Progenitor cell of endocrine pancreas (in vitro differentiated cells): ENCODE measurements at places on chromosomes 16 and 17. TPM values are rescaled to one million over a fixed set of nuclear protein-coding genes. Genes with fewer than 3 reads are reported as not detected.

USP10 gene
- total RNA-seq = 124 and 139 TPM in 2 replicates

TSPAN10 gene
- total RNA-seq = 4.0 and 4.4 TPM in 2 replicates

- DNase-seq = no peak
Observed at GRCh38 chr16:7765079-7765550, 432.5 kb downstream of the RBFOX1 start.

- DNase-seq = no peak
Observed at GRCh38 chr16:11042191-11042590, 97.8 kb downstream of the CLEC16A start.

TNP2 gene
- total RNA-seq = not detected in 2 replicates

DNA sequence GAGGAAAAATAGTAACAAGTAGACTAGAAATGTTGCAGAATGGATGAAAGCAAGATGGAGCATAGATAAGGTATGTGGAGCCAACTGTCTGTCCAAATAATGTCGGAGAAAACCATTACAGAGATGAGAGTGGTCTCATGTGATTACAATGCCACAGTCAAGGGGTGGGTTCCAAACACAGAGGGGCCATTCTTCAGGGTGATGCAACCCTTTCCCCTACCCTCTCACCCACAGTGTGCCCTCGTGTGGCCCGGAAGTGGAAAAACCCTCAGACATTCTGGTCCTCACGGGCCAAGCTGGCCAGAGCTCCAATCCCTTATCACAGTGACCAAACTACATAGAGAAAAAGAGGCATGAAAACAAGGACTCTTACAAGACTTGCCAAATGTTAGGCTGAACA is 17.7 kb upstream of the HS3ST3A1 start:
- no peak for DNase-seq

GRCh38 chr16:21116148-21116693 is 34.4 kb downstream of the DNAH3 start:
- no peak for DNase-seq

ZNF207 gene
- 226 and 240 TPM in 2 replicates for total RNA-seq

RHBDL1 gene
- total RNA-seq = 5.0 and 5.2 TPM in 2 replicates

DHX58 gene
- total RNA-seq = 0.42 and 0.43 TPM in 2 replicates

- no peak for DNase-seq
Observed at GRCh38 chr17:69300222-69300621, 26.7 kb downstream of the ABCA5 start.

- no peak for DNase-seq
Observed at GRCh38 chr17:1108765-1109605, 70.8 kb downstream of the ABR start.

TP53TG3F gene
- not detected in 2 replicates for total RNA-seq

GRCh38 chr16:46894036-46894672 is 10.0 kb downstream of the GPT2 start:
- no peak for DNase-seq

GRCh38 chr16:53964145-53964790 is 260.3 kb downstream of the FTO start:
- no peak for DNase-seq

DNA sequence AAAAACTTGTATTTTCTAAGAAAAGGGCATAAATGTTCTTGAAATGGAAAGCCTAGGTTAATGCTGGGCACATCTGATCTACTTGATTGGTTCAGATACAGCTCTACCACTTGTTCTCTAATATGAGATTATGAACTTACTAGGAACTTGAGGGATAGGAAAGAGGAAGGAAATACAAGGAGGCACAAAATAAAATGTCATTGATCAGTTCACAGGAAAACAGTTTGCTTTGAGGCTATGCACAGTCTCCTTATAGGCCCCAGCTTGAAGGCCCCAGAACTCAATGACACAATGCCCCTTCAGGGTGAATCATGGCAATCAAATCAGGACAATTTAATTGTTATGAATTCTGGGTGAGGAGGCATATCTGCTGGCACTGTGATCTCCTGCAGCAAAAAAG is 27.1 kb downstream of the NXPH3 start:
- DNase-seq = no peak

LRRC37A2 gene
- total RNA-seq = 22.4 and 26.2 TPM in 2 replicates

CCL5 gene
- not detected in 2 replicates for total RNA-seq

GPR139 gene
- not detected in 2 replicates for total RNA-seq

DNA sequence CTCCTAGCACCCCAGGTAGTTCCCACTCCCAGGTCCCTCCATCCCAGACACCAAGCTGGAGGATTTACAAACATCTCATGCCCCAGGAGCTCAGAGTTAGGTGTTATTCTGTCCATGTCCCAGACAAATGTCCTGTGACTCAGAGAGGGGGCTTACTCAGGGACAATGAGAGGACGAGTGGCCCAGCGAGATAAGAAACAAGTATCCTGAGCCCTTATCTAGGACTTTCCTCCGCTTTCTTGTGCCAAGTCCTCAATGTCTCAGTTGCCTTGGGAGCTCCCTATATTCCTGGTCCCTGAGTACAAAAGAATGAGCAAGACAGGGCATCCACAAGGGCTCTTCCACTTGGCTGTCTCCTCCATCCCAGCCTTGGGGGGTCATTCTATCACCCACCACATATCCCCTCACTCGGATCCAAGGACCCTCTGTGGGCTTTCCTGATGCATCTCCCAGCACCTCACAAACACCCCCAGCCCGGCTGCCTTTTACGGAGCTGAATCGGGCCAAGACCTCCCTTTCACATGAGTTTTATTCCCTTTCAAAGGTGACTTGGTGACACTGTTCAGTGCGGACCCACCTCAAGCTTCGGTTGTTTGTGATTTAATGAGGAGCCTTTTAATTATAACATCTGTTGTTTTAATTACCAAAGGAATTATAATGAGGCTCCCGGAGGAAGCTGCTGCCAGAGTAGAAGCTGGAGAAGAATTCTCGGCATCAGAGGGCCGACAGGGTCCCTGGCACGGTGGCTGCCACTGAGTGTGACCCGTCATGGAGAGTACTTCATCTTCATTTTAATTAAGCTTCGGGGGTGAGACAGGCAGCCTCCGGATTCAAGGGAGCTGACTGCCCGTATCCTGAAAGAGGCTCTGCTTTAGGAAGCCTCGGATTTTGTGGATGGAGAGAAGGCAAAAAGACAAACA is 121.5 kb downstream of the WSCD1 start:
- no peak for DNase-seq

CBX4 gene
- 22.8 and 24.2 TPM in 2 replicates for total RNA-seq

DNA sequence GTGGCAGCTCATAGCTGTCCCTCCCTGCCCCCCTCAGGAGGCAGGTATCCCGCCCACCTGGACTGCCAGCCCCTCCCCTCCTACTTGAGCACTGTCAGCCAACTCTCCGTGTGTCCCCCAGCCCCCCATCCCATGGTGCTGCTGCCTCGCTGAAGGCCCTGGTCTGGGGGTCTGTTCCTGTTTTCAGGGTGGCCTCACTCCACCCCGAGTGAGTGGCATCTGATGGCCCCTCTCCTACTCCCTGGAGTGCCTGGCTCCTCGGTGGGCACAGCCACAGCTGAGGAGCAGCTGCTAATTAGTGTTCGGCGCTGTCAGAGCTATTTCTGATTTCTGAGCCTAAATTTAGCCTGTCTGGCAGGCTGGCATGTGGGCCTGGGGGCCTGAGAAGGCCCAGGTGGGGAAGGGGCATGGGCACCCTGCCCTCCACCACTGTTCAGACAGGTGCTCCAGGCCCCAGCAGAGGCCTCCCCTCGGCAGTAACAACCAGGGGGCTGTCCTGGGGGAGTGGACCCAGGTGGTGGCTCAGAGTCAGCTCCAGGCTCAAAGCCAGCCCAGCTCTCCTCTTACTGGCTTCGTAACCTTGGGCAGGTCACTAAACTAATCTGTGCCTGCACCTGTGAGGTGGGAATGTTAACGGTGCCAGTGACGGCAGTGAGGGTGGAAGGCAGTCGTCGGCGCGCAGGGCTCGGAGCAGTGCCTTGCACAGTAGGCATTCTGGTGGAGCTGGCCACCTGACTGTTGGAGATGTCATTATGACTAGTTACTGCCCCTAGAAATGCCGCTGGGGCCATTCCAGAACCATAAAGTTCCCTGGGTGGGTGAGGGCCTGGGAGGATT is 6.5 kb downstream of the FMNL1 start:
- DNase-seq = no peak
